ENCODE measurements at places on chromosomes 1 and 21. TPM values are rescaled to one million over a fixed set of nuclear protein-coding genes. Genes with fewer than 3 reads are reported as not detected.

- H3K36me3 ChIP-seq: no peaks in the 10 kb centered on the region
These were observed 103.1 kb upstream of the CACHD1 start for GRCh38 chr1:64366821-64367220.

DNA sequence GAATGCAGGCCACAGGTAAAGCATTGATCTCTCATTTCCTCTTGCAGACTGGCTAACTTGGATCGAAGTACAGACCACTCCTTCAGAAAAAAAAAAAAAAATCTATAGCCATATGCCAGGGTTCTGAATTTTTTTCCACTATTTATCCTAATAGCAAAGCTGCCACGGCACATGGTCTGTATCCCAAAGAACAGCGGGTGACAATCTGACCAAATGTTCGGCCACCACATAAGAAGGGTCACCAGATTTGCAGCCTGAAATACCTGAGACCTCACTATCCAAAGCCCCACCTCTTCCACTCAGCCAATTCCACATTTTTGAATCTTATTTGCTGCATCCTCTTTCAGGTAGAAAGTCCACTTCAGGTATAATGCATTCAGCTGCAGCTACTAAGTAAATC, 55.6 kb upstream of the RGS7 start:
- no peak overlapping the region for H3K27ac ChIP-seq
- DNase-seq: no peak
- no peaks in the 10 kb centered on the region for H3K4me1 ChIP-seq
- H3K4me3 ChIP-seq: no peak overlapping the region

- no peak for DNase-seq
- H3K27ac ChIP-seq: no peak overlapping the region
- no peak overlapping the region for H3K4me3 ChIP-seq
- H3K4me1 ChIP-seq: peaks cover 14% of the 10 kb centered on the region
These were observed 126.6 kb downstream of the RUNX1 start for GRCh38 chr21:34922479-34922878.

DNA sequence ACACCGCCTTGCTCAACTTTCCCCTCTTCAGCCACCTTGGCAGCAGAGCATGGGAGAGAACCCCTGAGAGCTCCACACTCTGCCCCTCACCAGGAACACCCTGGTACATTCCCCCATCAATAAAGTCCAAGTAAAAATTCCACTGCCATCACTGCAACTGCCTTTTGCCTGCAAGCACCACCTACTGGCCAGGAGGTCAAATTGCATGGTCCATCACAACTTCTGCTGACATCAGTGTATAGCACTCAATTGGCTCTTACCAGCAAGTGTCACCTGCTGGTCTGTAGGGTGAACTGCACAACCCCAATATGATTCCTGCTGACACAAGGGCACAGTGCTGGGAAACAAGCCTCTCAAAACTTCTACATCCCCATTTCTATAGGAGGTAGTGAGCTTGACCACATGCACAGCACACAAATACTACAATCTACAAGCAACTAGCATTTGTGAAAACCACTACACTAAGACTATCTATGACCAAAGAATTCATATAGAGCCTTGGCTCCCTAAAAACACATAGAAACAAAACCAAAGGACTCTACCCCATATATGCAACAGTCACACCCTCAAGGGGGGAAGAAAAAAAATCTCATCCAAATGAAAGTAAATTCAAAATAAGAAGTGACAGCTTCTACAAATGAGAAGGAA, 69.2 kb downstream of the FASLG start:
- H3K27ac ChIP-seq: no peak overlapping the region
- H3K36me3 ChIP-seq: no peaks in the 10 kb centered on the region
- peak; percentile 53 for DNase-seq
- no peak overlapping the region for H3K4me3 ChIP-seq
- no peaks in the 10 kb centered on the region for H3K4me1 ChIP-seq
- H3K27me3 ChIP-seq: no peaks in the 10 kb centered on the region

HAO2 gene
- 0.39 TPM for total RNA-seq

DNA sequence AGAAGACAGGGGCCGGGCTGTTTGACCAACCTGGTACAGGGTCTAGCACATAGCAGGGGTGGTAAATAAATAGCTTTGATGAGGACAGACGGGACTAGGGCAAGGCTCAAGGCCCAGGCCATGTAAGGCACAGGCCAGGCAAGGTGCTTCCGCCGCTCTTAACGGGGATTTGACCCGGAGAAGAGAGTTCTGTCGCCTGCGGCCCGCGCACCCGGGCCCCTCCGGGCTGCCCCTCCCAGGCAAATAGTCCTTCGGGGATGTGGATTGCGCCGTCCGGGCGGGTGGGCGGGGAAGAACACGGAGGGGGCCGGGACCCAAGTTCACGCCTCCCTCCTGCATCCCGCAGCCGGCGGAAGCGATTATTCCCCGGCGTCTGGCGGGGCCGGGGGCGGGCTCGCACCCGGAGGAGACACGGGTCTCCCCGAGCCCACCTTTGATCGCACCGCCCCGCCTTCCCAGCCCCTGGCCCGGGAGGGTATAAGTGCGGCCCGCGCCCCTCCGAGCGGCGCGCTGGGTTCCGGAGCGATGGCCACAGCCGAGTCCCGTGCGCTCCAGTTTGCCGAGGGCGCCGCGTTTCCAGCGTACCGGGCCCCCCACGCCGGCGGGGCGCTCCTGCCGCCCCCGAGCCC, at the start of gene MIXL1:
TSS of gene MIXL1 (plus strand) at position 508 of the 629 bp plus-strand sequence. CDS start at position 526, 18 bp downstream.
- H3K36me3 ChIP-seq: no peaks in the 10 kb centered on the region
- peak within 1 kb of the TSS; percentile 61 for H3K4me3 ChIP-seq
- H3K27ac ChIP-seq: no peak within 1 kb of the TSS

F5 gene
- 0.50 TPM for total RNA-seq

RNU1-1 gene
- total RNA-seq: 1,622 TPM

GRCh38 chr1:232924874-232925273, 25.5 kb upstream of the NTPCR start:
- no peaks in the 10 kb centered on the region for H3K36me3 ChIP-seq
- H3K4me3 ChIP-seq: no peak overlapping the region

DNA sequence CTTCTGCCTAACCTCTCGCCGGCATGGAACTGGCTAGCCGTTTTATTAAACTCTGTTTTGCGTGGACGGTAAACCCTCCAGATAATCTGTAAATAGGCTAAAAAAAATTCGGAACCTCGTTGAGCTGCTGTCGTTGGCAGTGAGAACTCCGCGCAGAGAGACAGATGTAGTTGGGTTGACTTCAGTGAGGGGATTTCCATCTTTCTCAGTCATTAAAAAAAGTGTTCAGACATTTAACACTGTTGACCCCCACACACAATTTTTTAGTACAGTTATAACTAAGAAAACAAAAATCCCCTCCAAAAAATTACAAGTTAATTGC, 464 bp downstream of the PARK7 start:
- peak overlapping the region; percentile 98 for H3K27ac ChIP-seq
- DNase-seq: no peak
- H3K4me1 ChIP-seq: no peaks in the 10 kb centered on the region

DNA sequence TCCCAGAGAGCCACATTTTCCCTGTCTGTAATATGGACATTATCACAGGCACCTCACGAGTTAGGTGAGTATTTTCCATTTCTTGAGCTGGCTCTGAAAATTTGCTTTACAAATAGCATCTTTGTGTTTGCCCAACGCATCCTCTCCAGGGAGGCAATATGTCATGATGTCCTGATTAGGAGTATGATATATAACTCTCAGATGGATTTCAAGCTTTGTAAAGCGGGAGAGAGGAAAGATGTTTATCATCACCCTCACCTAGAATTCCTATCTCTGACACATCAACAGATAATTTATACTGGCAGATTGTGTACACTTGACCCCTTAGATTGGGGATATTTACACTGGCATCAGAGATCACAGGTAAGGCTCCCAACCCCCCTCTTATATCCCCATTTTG, 730.7 kb upstream of the RGS18 start:
- no peak for DNase-seq
- H3K4me1 ChIP-seq: no peaks in the 10 kb centered on the region
- no peaks in the 10 kb centered on the region for H3K27me3 ChIP-seq
- no peak overlapping the region for H3K4me3 ChIP-seq
- H3K27ac ChIP-seq: no peak overlapping the region

DNA sequence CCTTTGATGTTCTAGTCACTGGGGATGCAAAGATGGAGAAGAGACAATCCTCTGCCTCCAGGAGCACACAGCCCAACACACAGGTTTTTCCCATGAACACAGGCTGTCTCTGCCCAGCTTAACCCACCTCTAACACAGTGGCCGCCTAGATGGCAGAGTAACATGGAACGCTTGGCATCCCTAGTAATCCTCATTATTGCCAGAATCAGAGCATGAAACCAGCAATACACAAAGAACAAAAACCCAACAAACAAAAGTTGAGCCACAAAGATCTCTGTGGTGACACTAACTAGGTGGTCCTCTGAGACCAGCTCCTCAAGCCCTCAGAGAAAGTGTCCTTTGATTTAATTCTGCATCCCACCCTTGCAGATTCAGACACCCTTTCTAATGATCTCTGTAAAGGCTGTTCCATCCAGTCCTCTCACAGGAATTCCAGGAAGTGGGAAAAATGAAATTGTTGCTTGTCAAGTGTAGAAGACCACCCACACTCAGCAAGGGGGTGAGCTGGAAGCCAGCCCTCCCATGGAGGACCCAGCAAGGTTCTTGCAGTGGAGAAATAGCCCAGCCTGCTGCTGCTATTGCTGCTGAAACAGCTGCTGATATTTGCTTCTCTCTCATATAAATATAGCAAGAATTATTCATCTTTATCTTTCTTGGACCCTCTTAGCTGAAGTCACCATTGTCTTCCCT, 7.4 kb upstream of the ATP2B4 start:
- H3K4me1 ChIP-seq: peaks cover 3% of the 10 kb centered on the region
- H3K4me3 ChIP-seq: no peak overlapping the region
- no peak overlapping the region for H3K27ac ChIP-seq
- no peak for DNase-seq
- no peaks in the 10 kb centered on the region for H3K36me3 ChIP-seq

DNA sequence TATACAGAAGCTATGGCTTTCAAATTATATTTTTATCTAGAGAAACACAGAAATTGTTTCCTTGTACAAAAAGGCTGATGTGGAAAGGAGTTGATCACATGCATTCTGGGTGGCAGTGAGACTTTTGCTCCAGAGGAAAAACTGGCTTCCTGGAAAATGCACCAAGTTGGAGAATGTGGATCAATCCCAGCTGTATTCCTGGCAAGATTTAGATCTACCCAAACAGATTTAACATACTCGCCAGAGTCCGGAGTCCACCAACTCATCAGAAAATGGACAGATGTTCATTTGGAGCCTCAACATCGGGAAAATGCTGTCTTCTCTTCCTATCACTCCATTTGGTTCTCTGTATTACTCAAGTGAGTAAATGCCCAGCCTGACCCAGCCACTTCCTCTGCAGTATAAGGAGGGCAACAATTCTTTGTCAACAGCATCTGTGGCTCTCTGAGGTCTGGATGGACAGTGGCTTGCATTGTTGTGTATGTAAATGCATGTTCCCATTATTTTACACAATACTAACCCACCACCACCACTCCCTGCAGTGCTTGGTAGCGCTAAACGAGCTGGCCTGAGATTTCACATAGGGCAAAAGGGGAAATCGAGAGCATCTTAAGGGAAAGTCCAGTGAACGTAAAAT, 226.2 kb upstream of the IRF2BP2 start:
- DNase-seq: no peak
- no peaks in the 10 kb centered on the region for H3K4me1 ChIP-seq
- H3K36me3 ChIP-seq: no peaks in the 10 kb centered on the region
- H3K27ac ChIP-seq: no peak overlapping the region

DNA sequence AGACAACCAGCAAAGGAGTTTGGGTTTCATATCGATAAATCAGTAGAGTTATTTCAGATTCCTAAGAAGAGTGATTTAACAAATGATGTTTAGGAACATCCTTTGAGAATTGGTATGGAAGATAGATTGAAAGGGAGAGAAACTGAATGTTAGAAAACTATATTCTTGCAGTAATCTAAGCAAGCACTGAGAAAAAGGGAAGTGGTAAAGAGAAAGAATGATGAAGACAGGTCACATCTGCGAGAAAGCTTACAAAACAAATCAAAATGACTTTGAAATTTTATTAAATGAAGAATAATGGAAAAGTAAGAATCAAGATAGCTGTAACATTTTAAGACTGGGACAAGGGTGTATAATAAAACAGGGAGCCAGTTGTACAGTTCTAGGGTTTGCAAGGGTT, 177.0 kb downstream of the HS2ST1 start:
- H3K27ac ChIP-seq: no peak overlapping the region
- no peak overlapping the region for H3K4me3 ChIP-seq
- DNase-seq: no peak
- no peaks in the 10 kb centered on the region for H3K27me3 ChIP-seq
- no peaks in the 10 kb centered on the region for H3K36me3 ChIP-seq
- no peaks in the 10 kb centered on the region for H3K4me1 ChIP-seq

DEPDC1 gene
- total RNA-seq: 19.9 TPM

RGSL1 gene
- not detected for total RNA-seq

DNA sequence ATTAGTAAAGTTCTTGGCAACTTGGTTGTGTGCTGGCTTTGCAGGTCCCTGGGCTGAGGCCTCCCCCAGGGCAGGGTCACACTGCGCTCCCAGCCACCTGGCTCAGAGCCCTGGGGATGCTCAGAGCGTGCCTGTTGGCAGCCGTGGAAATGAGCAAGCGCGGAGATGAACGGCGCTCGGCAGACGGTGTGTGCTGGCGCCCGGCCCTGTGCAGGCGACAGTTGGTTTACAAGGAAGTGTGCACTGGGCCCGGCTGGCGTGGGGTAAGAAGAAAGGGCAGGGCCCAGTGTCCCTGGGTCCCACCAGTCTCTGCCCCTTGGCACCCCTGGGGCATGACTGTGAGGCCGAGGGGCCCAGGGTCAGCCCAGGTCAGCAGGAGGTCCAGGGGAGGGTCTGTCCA, 25.7 kb upstream of the PEX10 start:
- DNase-seq: no peak
- no peak overlapping the region for H3K4me3 ChIP-seq
- H3K27ac ChIP-seq: no peak overlapping the region
- H3K4me1 ChIP-seq: no peaks in the 10 kb centered on the region
- peaks cover 3% of the 10 kb centered on the region for H3K27me3 ChIP-seq

LCE2B gene
- total RNA-seq: not detected

GRCh38 chr1:54885237-54885679, 1.7 kb downstream of the DHCR24 start:
- H3K27ac ChIP-seq: peak overlapping the region; percentile 89
- no peak for DNase-seq
- peaks cover 39% of the 10 kb centered on the region for H3K4me1 ChIP-seq
- no peaks in the 10 kb centered on the region for H3K27me3 ChIP-seq

LRRC47 gene
- total RNA-seq: 44.3 TPM

DNA sequence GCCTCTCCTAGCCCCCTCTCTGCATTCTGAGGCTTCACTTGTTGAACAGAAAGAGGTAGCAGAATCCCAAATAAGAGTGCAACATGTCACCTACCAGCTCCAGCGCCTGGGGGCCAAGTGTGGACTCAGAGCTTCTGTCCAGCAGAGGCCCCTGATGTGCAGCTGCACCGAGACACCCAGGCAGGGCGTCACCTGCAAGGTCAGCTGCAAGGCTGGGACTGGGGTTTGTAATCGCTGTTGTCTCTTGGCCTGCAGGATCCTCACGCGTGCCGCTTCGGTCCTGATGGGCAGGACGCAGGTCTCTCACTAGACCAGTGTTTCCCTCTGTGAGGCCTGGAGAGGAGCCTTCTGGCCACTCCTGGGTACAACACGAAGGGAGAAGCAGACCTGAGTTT, 4.3 kb upstream of the SLX9 start:
- peaks cover 16% of the 10 kb centered on the region for H3K4me1 ChIP-seq
- H3K4me3 ChIP-seq: no peak overlapping the region
- no peaks in the 10 kb centered on the region for H3K27me3 ChIP-seq
- H3K27ac ChIP-seq: no peak overlapping the region
- no peaks in the 10 kb centered on the region for H3K36me3 ChIP-seq

Measured in Caco-2 (cell line).